Sigmoid colon (tissue), 7 donors: ENCODE measurements at places on chromosomes 3 and 15. TPM values are rescaled to one million over a fixed set of nuclear protein-coding genes. Genes with fewer than 3 reads are reported as not detected.

Gene GPR149
- polyA plus RNA-seq: not detected

Gene LIPC
- polyA plus RNA-seq: 3.0 TPM

Gene ILDR1
- 7.1 TPM for polyA plus RNA-seq

Gene ANKUB1
- not detected for polyA plus RNA-seq

Gene CPLX3
- not detected for polyA plus RNA-seq

Gene FYTTD1
- polyA plus RNA-seq: 15.7 TPM

Gene UBA7
- 92.6 TPM for polyA plus RNA-seq

Gene GABRA5
- polyA plus RNA-seq: not detected

Gene ACY1
- 279 TPM for polyA plus RNA-seq

Gene TMC3
- not detected for polyA plus RNA-seq

Gene MESP2
- polyA plus RNA-seq: not detected

Gene ISG20
- 70.9 TPM for polyA plus RNA-seq

Gene CLRN1
- not detected for polyA plus RNA-seq

Gene PHLDB2
- 4.4 TPM for polyA plus RNA-seq

Gene SEMA3F
- polyA plus RNA-seq: 0.60 TPM

Gene ZMAT3
- polyA plus RNA-seq: 3.0 TPM

Gene FGD5
- polyA plus RNA-seq: 5.5 TPM

Gene CMTM7
- polyA plus RNA-seq: 6.9 TPM

Gene IL5RA
- not detected for polyA plus RNA-seq

Gene SAMMSON
- not detected for polyA plus RNA-seq

Gene GPR27
- polyA plus RNA-seq: 1.4 TPM

Gene SEMA7A
- not detected for polyA plus RNA-seq

Gene RYR3
- polyA plus RNA-seq: not detected

Gene PRR20G
- not detected for polyA plus RNA-seq

Gene HTR3E
- polyA plus RNA-seq: 1.2 TPM

Gene USF3
- polyA plus RNA-seq: 3.5 TPM

Gene CCR8
- polyA plus RNA-seq: not detected

Gene BCHE
- 0.23 TPM for polyA plus RNA-seq

Gene UBE2Q2
- polyA plus RNA-seq: 18.0 TPM

Gene C2CD4A
- 2.2 TPM for polyA plus RNA-seq

Gene MAGEL2
- polyA plus RNA-seq: not detected

Gene IMPG2
- polyA plus RNA-seq: 0.07 TPM

Gene NR2E3
- polyA plus RNA-seq: 0.47 TPM

Gene HIGD1A
- polyA plus RNA-seq: 1,597 TPM

Gene FOXL2NB
- not detected for polyA plus RNA-seq

Gene C3orf20
- polyA plus RNA-seq: not detected

Gene LMLN
- 1.8 TPM for polyA plus RNA-seq

Gene SNTN
- not detected for polyA plus RNA-seq

Gene TMEM207
- not detected for polyA plus RNA-seq

Gene GCHFR
- polyA plus RNA-seq: 54.6 TPM

Gene LMAN1L
- polyA plus RNA-seq: not detected

Gene WNT7A
- polyA plus RNA-seq: not detected

Gene ALDH1L1
- polyA plus RNA-seq: 10.4 TPM

Gene NEK10
- 0.44 TPM for polyA plus RNA-seq

Gene ITPKA
- polyA plus RNA-seq: 52.9 TPM

Gene WDR72
- polyA plus RNA-seq: 0.92 TPM

Gene ALDH1A2
- 4.4 TPM for polyA plus RNA-seq

Gene ACAN
- polyA plus RNA-seq: not detected

Gene NECTIN3
- polyA plus RNA-seq: 9.8 TPM

Gene GP9
- not detected for polyA plus RNA-seq

Gene SLCO2A1
- 3.2 TPM for polyA plus RNA-seq
